Activated naive CD4-positive, alpha-beta T cell (primary cell): ENCODE measurements at places on chromosomes 6 and 20.

- DNase-seq: no peak
Measured at GRCh38 chr6:82085701-82086100, 161.8 kb downstream of the IBTK start.

DNA sequence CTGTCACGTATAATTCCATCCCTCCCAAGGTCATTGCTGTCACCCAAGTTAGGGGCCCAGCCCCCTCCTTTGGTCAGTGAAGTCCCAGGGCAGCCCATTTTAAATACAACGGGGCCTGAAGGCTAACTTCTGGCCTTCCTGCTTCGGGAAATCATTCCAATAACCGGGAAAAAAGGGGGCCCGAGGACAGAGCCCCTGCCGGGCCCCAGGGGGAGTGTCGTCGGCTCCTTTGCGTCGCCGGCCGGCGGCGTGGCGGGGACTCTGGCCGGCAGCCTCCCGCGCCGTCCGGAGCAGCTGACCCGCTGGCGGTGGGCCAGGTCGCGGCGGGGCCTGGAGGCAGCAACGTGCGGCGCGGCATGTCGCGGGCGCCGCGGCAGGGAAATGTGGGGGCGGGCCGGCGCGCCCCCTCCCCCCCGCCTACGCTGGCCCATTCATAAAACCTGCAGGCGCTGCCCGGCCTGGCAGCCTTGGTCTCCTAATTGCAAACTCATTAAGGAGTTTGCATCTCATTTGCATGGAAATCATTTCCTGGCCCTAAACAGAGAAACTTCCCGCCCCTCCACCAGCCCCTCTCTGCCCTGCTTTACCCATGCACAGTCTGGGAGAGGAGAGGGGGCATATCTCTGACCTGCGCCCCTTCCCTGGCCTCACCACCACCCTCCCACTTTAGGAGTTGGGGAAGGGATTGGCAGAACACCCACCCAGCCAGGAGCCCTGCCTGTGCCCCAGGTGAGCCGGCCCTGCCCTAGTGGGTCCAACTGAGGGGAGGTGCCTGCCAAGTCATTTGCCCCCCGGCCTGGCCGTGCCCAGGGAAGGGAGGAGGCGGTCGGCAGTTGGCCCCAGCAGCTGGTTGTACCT is 50.7 kb downstream of the MRPL14 start:
- no peak for DNase-seq

GRCh38 chr20:64226686-64227580 is 28.6 kb upstream of the PCMTD2 start:
- no peak for DNase-seq

- DNase-seq: no peak
Measured at GRCh38 chr6:145135702-145136101, 599.6 kb downstream of the EPM2A start.

GRCh38 chr6:143157131-143157530 is 96.4 kb downstream of the AIG1 start:
- no peak for DNase-seq
